ENCODE measurements at places on chromosomes 2 and 18. TPM values are rescaled to one million over a fixed set of nuclear protein-coding genes. Genes with fewer than 3 reads are reported as not detected.
A peak's percentile ranks its signal among the peaks of the same experiment; 100 is the strongest.

DNA sequence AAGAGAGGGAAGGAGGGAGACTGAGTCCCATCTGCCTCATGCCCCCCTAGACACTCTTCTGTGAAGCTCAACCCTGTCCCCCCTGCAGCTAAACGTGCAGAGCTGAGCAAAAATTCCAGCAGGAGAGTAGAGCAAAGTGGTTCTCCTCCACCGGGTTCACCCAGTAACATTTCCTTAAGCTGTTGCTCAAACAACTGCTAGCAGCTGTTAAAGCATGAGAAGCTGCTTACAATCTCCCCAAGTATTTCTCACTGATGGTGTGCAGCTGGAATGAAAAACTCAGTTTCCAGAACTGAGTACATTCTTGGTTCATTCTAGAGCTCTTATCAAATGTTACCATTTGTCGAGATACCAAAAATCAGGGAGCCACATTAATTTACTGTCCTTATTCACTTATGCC, 92.3 kb downstream of the STK39 start:
- no peaks in the 10 kb centered on the region for H3K27me3 ChIP-seq
- H3K4me3 ChIP-seq = no peak overlapping the region
- no peaks in the 10 kb centered on the region for H3K4me1 ChIP-seq
- peaks cover 19% of the 10 kb centered on the region for H3K36me3 ChIP-seq

The ZC3H6 gene
- total RNA-seq = 5.6 TPM

DNA sequence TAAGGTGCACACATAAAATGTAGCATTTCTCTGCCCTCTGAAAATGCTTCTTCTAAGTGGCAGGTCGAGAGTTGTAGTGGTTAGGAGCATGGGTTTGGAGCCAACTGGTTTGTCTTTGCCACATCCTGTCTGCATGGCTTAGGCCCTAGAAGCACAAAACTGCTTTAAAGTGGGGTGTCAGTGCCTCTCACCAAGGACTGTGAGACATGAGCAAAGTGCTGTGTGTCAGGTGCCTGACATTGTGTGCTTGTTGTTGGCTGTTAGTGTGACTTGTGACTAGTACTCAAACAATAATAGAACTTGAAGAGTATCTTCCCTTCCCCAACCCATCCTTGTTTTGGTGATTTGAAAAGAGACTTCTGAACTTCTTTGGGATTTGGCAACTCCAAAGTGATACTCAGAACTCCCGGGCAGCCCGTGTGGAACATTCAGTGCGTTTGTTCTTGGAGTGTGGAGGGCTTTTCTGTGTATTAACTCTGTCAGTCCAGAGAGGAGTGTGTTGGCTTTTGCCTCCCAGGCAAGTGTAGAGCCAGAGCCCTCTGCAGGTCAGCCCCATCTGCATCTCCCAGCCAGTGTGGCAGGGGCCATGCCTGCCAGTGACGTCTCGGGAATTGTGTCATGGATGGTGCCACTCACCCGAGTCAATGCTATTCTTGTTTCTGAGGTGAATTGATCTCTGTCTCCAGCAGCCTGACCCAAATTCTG, 5.0 kb downstream of the MGAT5 start:
- no peak for DNase-seq
- no peaks in the 10 kb centered on the region for H3K36me3 ChIP-seq
- peaks cover 15% of the 10 kb centered on the region for H3K4me1 ChIP-seq
- no peaks in the 10 kb centered on the region for H3K27me3 ChIP-seq

DNA sequence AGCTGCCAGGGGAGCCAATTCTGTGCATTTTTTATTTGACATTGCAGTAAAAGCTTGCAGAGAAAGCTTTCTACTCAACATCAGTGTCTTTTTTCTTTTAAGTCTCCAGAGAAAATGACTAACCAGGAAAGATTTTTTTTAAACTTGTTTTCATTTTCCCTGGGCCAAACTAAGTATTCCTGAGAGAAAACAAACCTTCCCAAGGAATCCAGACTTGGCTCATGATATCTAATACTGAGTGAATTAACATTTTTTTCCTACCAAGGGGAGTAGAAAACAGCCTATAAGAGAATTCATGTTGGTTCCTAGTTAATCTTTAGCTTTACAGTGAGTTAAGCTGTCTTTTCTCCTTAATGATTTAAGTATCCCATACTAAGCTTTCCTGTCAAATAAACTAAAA, 46.7 kb downstream of the DAPL1 start:
- H3K4me1 ChIP-seq = no peaks in the 10 kb centered on the region
- no peaks in the 10 kb centered on the region for H3K36me3 ChIP-seq
- no peak overlapping the region for H3K27ac ChIP-seq
- DNase-seq = no peak
- no peak overlapping the region for H3K4me3 ChIP-seq

- no peaks in the 10 kb centered on the region for H3K27me3 ChIP-seq
- H3K27ac ChIP-seq = no peak overlapping the region
- no peak for DNase-seq
- no peaks in the 10 kb centered on the region for H3K4me1 ChIP-seq
Observed at GRCh38 chr18:31199190-31199769, 36.6 kb upstream of the DSC1 start.

The REG1B gene
- not detected for total RNA-seq

- no peaks in the 10 kb centered on the region for H3K27me3 ChIP-seq
- DNase-seq = no peak
- no peak overlapping the region for H3K4me3 ChIP-seq
- H3K36me3 ChIP-seq = no peaks in the 10 kb centered on the region
Observed at GRCh38 chr2:56084111-56084901, 99.5 kb upstream of the CCDC85A start.

GRCh38 chr2:219062081-219062480, 1.4 kb upstream of the IHH start:
- H3K4me3 ChIP-seq = no peak overlapping the region
- H3K27ac ChIP-seq = no peak overlapping the region
- peaks cover 4% of the 10 kb centered on the region for H3K4me1 ChIP-seq
- H3K36me3 ChIP-seq = no peaks in the 10 kb centered on the region
- H3K27me3 ChIP-seq = peaks cover 87% of the 10 kb centered on the region
- DNase-seq = no peak

GRCh38 chr18:3903337-3903736, 453.4 kb downstream of the TGIF1 start:
- peak; percentile 10 for DNase-seq
- H3K27ac ChIP-seq = no peak overlapping the region
- H3K27me3 ChIP-seq = no peaks in the 10 kb centered on the region
- no peaks in the 10 kb centered on the region for H3K36me3 ChIP-seq
- peaks cover 11% of the 10 kb centered on the region for H3K4me1 ChIP-seq
- H3K4me3 ChIP-seq = no peak overlapping the region

The RAMP1 gene
- total RNA-seq = 1.7 TPM

DNA sequence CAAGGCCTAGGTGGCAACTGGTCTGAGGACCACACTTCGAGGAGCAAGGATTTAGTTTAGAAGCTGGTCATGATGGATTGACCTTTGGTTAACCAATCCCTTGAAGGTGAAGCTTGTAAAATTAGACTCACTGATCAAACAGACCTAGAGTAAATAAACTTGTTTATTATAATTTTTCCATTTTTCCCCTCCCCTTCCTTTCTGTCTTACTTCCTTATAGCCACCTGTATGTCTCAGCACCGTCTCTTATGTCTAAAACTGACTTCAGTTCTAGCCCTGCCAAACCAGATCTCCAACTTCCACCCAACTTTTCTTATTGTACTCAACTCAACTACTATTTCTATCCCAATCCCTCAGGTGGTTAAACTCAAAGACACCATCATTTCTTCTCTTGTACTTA, 92.8 kb upstream of the THOC1 start:
- peaks cover 68% of the 10 kb centered on the region for H3K4me1 ChIP-seq
- H3K27ac ChIP-seq = peak overlapping the region; percentile 83
- H3K4me3 ChIP-seq = no peak overlapping the region

DNA sequence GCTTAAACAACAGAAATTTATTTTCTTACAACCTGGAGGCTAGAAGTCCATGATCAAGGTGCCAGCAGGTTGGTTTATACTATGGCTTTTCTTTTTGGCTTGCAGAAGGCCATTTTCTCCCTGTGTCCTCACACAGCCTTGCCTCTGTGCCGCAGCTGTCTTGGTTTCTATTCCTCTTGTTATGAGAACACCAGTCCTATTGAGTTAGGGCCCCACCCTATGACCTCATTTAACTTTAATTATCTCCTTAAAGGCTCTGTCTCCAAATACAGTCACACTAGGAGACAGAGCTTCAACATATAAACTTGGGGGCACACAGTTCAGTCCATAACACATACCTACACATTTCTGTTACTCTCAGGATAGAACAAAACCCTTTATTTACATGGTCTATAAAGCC, 17.3 kb upstream of the RHOB start:
- no peak overlapping the region for H3K4me3 ChIP-seq
- no peak for DNase-seq
- H3K4me1 ChIP-seq = peaks cover 37% of the 10 kb centered on the region
- H3K27ac ChIP-seq = no peak overlapping the region
- no peaks in the 10 kb centered on the region for H3K27me3 ChIP-seq

DNA sequence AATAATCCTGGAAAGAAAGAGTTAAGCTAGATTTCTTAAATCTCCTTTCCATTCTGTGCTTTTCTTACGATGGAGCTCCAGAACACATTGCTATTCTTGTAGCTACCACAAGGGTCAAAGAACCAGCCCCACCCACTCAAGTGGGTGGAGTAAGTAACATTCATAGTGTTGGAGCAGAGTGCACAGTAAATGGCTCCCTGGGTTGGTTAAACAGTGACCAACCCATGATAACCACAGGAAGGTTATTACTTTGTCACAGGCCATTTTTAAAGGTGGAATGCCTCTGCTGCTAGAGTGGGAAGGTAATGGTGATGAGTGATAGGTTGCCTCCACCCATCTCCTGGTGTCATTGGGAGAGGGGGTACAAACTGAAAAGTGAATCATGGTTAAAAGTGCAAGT, 13.9 kb downstream of the ARPC2 start:
- H3K36me3 ChIP-seq = peaks cover 91% of the 10 kb centered on the region
- DNase-seq = no peak
- no peaks in the 10 kb centered on the region for H3K27me3 ChIP-seq
- H3K27ac ChIP-seq = no peak overlapping the region
- H3K4me3 ChIP-seq = no peak overlapping the region

- H3K4me3 ChIP-seq = no peak overlapping the region
- H3K4me1 ChIP-seq = peaks cover 9% of the 10 kb centered on the region
Observed at GRCh38 chr2:173419506-173419905, 64.8 kb downstream of the CDCA7 start.

DNA sequence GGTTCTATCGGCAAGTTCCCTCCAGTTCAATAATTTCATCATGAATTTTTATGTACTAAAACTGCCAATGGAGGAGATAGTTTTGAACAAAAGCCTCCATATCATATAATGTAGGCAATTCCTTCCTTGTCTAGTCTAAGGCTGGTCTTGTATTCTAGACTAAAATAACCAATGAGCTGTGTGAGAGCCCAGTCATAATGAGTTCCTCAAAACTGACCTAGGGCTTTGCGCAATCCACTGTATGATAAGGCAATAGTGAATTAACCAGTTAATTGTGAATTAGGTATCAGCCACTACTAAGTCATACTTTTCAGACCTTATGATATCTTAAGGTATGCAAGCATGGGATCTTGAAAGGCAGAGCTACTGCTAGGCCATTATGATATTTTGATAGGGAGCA, 7.6 kb upstream of the UXS1 start:
- no peaks in the 10 kb centered on the region for H3K27me3 ChIP-seq
- H3K4me1 ChIP-seq = peaks cover 4% of the 10 kb centered on the region
- no peak overlapping the region for H3K27ac ChIP-seq
- no peaks in the 10 kb centered on the region for H3K36me3 ChIP-seq

DNA sequence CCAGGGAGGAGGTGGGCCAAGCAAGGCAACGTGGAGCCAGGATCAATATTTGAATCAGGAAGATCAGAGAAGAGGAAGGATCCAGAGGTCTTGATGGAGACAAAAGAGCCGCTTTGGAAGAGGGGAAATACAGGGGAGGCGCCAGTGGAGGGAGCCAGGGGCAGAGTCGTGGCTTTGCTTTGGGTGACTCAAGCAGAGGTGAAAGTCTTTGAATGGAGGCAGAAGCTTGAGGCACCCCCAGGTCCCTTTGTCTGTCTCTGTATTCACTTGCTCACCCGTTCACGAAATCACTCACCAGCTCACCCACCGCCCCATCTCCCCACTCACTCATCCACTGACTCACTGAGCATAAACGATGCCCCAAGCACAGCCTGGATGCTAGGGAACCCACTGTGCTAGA, 134.1 kb downstream of the ACOXL start:
- peaks cover 14% of the 10 kb centered on the region for H3K27me3 ChIP-seq
- DNase-seq = no peak
- H3K27ac ChIP-seq = no peak overlapping the region

The PTCD3 gene
- total RNA-seq = 86.1 TPM

The VWA3B gene
- total RNA-seq = not detected

GRCh38 chr2:36477315-36477714, 120.7 kb downstream of the FEZ2 start:
- H3K27ac ChIP-seq = peak overlapping the region; percentile 81
- H3K36me3 ChIP-seq = peaks cover 91% of the 10 kb centered on the region
- peaks cover 68% of the 10 kb centered on the region for H3K4me1 ChIP-seq
- no peaks in the 10 kb centered on the region for H3K27me3 ChIP-seq
- H3K4me3 ChIP-seq = no peak overlapping the region

DNA sequence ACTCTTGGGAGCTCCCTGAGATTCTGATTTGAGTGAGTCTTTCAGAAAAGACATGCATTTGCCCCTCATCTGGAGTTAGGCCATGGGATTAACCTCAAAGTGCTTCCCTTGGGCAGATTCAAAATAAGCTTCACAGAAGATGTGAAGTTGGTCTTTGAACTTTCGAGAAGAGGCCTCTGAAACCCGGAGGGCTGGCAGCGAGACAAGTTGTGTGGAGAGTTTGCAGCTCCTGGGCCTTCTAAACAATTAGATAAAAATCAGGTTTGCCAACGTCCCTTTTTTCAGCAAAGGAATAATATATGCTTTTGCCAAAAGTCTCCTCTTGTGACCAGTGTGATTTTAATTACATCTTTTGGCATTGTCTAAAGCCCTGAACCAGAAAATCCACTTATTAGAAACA, 489.7 kb downstream of the SOX11 start:
- no peaks in the 10 kb centered on the region for H3K36me3 ChIP-seq
- peaks cover 33% of the 10 kb centered on the region for H3K4me1 ChIP-seq
- H3K4me3 ChIP-seq = no peak overlapping the region
- no peaks in the 10 kb centered on the region for H3K27me3 ChIP-seq
- no peak overlapping the region for H3K27ac ChIP-seq

The DSG4 gene
- total RNA-seq = not detected

The CCDC150 gene
- total RNA-seq = 12.2 TPM

The DCC gene
- not detected for total RNA-seq

DNA sequence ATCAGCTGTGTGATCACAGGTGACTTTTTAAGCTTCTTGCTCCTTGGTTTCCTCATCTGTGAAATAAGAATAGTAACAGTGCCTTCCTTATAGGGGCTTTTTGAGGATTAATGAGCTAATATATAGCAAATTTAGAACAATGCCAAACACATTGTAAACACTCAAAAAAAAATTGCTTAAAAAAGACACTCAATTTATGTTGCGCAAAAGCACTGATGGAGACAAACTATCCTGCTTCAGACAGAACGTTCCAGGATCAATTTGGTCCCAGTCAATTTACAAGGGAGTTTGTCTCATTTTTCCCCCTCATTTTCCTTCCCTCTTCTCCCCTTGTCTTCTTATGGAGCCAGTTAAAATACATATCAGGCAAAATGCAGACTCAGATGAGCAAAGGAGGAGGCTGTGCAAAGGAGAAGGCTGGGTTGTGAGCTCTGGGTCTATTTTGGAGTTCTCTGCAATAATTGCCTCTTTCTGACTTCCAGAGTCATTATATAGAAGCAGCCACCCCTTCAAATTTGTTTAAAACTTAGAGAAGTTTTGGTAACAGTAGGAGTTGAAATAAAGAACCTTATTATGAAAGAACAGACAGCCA, 83.7 kb downstream of the SOCS6 start:
- DNase-seq = no peak
- H3K4me1 ChIP-seq = peaks cover 25% of the 10 kb centered on the region
- no peak overlapping the region for H3K4me3 ChIP-seq
- H3K27ac ChIP-seq = peak overlapping the region; percentile 28

The LGALSL gene
- total RNA-seq = 3.9 TPM

GRCh38 chr2:105714141-105714540, 30.6 kb upstream of the NCK2 start:
- no peak for DNase-seq
- H3K4me3 ChIP-seq = no peak overlapping the region
- H3K36me3 ChIP-seq = no peaks in the 10 kb centered on the region
- no peak overlapping the region for H3K27ac ChIP-seq
- no peaks in the 10 kb centered on the region for H3K27me3 ChIP-seq

All from SJSA1 (cell line).